ENCODE measurements at places on chromosomes 7 and 10. TPM values are rescaled to one million over a fixed set of nuclear protein-coding genes. Genes with fewer than 3 reads are reported as not detected.

Gene EMX2
- 0.69 TPM for total RNA-seq

Gene OR6V1
- total RNA-seq: not detected

Gene ADCY1
- total RNA-seq: 4.3 TPM

Gene ZNF716
- not detected for total RNA-seq

Gene SLC13A1
- total RNA-seq: not detected

Gene MMD2
- not detected for total RNA-seq

DNA sequence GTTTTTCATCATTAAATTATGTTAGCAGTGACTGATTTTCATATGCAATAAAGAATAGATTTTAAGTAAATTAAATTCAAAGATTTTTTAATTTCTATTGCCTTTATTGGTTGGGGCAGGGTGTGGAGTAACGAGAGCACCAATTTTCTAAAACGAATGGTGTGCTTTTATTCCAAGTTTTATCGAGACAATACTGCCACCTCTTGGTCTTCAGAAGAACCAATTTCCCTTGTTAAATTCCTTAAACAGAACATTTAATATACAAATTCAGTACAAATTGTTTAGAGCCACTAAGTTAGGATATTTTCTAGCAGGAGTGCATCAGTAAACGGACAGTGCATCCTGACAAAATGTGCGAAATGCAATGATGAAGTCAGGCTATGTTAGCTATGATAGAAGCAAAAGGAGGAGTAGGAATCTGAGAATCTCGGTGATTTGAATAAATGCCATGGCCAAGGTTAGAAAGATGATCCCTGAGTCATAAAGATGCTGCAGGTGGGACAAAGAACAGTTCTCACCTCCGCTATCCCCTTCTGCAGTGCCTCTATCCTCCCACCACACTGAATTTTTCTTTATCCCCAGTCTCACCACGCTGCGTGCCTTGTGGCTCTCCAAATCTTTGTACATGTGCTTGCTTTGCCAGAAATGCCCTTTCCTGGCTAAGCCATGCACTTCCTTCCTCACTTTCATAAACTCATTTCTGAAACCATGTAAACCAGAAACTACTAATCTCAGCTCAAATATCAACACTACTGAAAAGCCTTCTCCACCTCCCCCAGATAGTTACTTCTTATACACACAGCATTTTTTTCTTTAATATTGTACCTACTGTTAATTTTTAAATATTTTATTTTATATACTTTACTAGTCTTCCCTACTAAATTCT lies 31.9 kb upstream of the AGBL3 start:
- no peak for DNase-seq

GRCh38 chr10:66746246-66746645 lies 179.6 kb upstream of the LRRTM3 start:
- no peak for DNase-seq

DNA sequence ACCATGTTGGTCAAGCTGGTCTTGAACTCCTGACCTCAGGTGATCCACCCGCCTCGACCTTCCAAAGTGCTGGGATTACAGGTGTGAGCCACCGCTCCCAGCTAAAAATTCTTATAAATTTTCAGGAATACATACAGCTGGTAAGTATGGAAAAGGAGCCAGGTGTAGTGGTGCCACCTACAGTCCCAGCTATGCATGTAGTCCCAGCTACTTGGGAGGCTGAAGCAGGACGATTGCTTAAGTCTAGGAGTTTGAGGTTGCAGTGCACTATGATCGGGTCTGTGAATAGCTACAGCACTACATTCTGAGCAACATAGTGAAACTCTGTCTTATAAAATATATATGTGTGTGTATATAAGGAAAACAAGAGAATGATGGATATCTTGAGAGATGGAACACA lies 19.0 kb downstream of the LDB1 start:
- DNase-seq: no peak

- DNase-seq: no peak
Measured at GRCh38 chr10:107453561-107453960, 289.1 kb upstream of the SORCS1 start.

DNA sequence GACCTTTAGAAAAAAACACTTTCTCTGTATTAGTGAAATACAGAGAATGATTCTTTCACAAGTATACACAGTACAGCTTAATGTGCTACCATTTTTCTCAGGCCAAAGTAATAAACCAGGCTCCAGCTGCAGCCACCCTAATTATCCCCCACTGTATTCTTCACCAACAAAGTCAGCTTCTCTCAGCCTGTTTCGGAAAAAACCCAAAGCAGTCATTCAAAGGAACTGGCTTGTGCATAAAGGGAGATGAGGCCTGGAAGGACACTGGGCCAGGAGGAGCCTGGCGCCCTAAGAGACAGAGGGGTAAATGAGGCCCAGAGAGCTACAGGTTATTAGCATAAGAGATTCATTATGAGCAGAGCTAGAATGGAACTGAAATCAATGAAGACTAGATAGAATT lies 9.2 kb downstream of the USP54 start:
- DNase-seq: no peak

DNA sequence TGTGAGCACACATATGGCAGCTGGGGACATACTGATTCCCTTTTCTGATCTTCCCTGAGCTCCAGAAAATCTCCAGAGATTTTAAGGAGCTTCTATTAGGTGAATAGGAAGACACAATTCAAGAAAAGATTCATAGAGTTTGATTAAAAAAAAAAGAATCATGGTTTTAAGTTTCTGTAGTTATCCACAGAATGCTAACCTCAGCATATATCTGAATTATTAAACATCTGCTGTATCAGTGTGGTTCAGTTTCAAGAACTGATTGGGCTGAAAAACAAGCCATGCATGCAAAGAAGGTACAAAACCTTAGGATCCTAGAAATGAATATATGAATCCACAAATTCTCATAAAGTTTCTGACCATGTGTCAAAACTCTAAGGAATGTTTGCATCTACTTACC lies 94.1 kb upstream of the ZNF438 start:
- no peak for DNase-seq

DNA sequence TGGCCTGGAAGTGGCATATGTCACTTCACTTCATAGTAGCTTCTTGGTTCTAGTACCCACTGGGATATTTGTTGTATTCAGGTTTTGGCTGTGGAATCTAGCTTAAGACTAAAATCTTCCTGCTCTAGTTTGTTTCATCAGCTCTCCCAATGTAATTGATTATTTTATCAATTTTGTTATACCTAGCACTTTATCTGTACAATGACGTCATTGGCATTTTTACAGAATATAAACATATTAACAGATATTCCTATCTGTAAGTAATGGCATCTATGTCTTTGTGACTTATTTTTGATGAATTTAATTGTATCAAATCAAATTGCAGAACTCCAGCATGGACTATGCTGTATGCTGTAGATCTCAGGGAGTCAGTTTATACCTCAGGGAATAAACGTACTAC lies 19.7 kb downstream of the KIAA1217 start:
- DNase-seq: no peak

- DNase-seq: no peak
Measured at GRCh38 chr10:43749940-43750552, 101.4 kb upstream of the ZNF32 start.
